ENCODE measurements at places on chromosomes 1 and 21. TPM values are rescaled to one million over a fixed set of nuclear protein-coding genes. Genes with fewer than 3 reads are reported as not detected.
A peak's percentile ranks its signal among the peaks of the same experiment; 100 is the strongest.

Gene KIF14
- total RNA-seq, result 1.2 TPM

Gene CD34
- total RNA-seq, result 0.29 TPM

Gene PUSL1
- 28.0 TPM for total RNA-seq

Gene ZNF593OS
- total RNA-seq, result not detected

Gene TFF2
- total RNA-seq, result not detected

Gene RSPH1
- 0.43 TPM for total RNA-seq

Gene TEKT2
- total RNA-seq, result 0.38 TPM

GRCh38 chr1:87435484-87435883 is 106.8 kb downstream of the LMO4 start:
- DNase-seq, result peak; percentile 81

Data from astrocyte (in vitro differentiated cells and primary cell).